ENCODE measurements at places on chromosomes 2 and 18.

- DNase-seq: peak; percentile 12
These were observed 10.4 kb upstream of the KLHL30 start for GRCh38 chr2:238128061-238128440.

- no peak for DNase-seq
These were observed 47.2 kb downstream of the MAP2 start for GRCh38 chr2:209471037-209471436.

DNA sequence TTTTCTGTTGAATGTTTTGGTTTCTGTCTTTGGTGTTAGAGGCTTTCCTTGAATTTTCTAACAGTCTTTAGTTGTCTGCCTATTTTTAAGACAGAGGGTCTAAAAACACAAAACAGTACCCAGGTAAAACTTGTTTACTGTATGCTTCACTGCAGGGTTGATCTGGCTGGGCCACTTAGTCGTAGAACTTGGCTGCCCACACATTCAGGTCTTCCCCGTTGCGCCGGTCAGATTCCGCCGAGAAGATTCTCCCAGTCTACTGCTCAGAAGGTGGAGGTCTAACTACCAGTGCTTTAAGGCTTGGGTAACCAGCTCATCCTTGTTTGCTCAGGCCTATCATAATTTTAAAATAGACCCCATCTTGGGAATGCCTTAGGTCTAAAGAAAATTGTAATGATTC, 24.6 kb upstream of the DNAH6 start:
- DNase-seq: no peak

DNA sequence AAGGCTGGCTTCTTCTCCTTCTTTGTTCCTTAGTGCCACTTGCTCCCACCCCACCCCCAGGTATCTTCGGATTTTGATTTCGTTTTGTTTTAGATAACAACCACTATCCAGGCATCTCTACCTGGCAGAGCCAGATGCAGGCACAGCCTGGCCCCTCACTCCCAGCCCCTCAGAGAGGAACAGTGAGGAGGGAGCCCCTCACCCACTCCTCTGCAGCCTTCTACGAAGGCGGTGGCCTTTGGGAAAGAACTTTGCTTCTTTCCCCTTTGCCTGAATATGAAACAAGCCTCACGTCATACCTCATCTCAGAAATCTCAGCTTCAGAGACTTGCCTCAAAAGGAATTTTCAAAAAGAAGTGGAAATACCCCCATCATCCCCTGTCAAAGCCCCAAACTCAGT, 6.3 kb upstream of the CYP26B1 start:
- DNase-seq: no peak

DNA sequence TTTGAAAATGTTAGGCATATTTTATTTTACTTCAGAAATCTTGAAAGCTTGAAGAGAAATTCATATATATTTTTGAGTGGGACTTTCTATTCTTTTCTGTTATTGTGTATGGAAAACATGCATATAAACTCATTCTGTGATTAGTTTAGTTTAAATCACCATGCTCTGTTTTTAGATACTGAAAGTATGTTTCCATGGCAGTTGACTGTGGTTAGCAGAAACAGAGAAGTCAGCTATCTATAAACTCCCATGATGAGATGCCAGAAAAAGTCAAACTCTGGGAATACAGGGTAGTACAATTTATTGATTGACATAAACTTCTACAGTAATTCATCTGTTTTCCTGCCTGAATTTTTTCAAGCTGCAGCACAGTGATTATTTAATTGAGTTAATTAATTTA, 905.3 kb upstream of the VRK2 start:
- no peak for DNase-seq

- no peak for DNase-seq
These were observed 12.0 kb downstream of the CCDC150 start for GRCh38 chr2:196651387-196652094.

DNA sequence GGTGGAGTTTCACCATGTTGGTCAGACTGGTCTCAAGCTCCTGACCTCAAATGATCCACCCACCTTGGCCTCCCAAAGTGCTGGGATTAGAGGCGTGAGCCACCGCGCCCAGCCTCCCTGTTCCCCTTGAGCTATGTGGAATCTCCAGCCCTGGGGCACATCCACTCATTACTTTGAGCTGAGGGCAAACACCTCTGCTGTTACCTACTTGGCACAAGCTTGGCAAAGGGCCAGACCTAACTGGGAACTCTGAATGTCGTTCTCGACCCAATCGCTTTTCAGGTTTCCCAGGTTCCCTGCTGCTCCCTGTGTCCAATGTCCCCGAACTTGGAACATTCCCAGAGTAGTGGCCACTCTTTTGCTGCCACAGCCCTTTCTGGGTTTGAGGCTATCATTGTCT, 40.6 kb downstream of the CHST10 start:
- no peak for DNase-seq

- DNase-seq: no peak
These were observed 76.2 kb upstream of the MYO3B start for GRCh38 chr2:170101789-170102188.

DNA sequence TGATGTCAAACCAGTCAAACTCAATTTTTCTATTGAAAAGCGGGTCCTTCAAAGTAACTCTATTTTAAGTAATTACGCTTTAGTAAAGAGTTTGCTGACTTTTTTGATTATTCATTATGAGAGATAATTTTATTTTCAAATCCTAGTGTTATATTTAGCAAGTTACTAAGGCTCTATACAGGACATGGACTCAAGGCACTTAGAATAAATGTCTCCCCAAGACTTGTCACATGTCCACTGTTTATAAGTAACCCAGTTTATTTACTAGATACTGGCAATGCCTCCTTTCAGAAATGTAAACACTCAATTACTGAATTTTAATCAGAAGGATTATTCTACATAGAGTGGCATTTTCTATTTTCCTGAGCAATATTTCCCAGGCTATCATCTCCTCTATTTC, 638.1 kb downstream of the ERBB4 start:
- DNase-seq: no peak

GRCh38 chr18:79932907-79933306, 18.5 kb downstream of the SLC66A2 start:
- DNase-seq: no peak

DNA sequence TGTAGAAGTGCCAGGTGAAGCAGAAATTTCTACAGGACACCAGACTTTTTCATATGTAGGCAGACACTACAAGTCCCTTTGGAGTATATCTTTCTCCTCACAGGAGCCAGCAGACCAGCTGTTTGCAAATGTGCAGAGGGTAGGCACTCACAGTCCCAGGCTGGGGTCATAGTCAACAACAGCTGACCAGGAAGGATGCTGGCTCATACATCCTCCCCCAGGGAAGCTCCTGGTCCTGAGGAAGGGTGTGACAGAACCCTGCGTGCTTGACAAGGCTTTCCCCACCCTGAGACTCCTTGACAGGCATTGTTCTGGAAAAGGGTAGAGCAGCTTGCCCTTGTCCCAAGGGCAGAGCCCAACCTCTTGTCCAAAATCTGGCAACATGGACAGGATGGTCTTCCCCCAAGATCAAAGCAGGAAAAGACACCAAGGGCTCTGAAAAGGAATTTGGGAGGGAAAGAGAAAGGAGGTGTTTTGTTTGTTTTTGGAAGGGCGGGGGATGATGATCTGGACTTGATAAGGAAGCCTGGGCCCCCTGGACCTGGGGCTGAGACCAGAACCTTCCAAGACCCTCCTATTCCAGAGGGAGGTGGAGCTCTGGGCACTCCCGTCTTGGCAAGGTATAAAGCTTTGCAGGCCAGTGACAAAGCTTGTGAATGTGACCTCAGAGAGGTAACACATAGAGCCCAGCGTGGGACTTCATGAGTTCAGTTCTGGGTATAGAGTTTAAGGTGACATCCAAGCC, 87.1 kb downstream of the GFPT1 start:
- DNase-seq: no peak

GRCh38 chr2:71465961-71466300, 12.6 kb downstream of the DYSF start:
- DNase-seq: no peak

DNA sequence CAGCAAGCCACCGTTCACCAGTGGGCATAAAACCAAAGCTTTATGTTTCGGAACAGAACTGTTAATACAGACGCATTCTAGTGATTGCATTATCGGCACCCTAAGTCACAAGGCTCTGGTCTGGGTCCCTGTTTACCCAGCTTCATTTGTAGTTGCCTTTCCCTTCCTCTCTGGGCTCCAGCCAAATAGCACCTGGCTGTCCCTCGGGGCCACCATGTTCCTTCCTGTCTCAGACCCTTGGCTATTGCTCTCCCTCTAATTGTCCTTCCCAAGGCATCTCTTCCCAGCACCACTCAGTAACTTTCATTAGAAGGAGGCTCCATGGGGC, 75.3 kb downstream of the SDC1 start:
- no peak for DNase-seq

- DNase-seq: no peak
These were observed 82.4 kb upstream of the TAF1B start for GRCh38 chr2:9760902-9761228.

DNA sequence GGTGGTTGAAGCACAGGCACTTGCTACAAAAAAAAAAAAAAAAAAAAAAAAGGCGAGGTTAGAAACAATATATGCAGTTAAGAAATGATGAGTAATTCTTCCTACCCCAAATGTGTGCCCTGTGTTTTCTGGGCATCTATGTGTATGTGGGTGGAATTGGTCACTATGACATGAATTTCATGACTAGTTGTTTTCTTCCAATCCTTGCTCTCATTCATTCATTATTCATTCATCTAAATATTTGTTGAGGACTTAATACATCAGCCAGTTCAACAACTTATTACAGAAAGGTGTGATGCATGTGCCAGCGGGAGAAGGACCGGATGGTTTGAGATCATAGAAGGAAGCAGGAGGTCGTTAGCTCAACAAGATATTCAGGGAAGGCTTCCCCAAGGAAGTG, 8.3 kb upstream of the EGR4 start:
- DNase-seq: no peak

- no peak for DNase-seq
These were observed 164.1 kb downstream of the MBD5 start for GRCh38 chr2:148184976-148185375.

DNA sequence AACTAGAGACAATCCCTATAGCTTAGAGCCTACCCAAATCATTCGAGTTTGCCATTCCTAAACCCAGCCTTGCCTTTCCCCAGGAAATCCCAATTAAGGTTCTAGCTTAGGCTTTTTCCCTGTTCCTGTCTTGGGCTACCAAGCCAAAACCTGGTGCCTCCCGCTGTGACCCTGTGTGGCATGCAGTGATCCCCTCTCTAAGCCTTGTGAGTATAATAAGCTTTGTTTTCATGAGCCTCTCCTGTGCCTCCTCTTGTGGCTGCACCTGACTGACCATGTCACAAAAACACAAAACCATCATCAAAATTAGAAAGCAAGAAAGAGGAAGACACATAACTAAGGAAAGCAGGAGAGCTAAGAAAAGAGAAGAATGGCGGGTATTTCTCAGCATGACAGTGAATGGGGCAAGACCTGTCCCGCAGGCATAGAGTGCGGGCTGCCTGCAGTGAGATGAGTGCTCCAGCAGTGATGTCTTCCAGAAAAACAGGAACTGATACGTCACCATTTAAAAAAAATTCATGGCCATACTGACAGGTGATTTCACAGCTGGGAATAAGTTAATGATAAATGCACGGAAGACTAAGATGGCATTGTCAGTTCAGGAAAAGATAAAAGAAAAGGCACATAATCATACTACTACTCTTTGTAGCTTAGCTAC, 9.2 kb upstream of the PAIP2B start:
- DNase-seq: no peak

DNA sequence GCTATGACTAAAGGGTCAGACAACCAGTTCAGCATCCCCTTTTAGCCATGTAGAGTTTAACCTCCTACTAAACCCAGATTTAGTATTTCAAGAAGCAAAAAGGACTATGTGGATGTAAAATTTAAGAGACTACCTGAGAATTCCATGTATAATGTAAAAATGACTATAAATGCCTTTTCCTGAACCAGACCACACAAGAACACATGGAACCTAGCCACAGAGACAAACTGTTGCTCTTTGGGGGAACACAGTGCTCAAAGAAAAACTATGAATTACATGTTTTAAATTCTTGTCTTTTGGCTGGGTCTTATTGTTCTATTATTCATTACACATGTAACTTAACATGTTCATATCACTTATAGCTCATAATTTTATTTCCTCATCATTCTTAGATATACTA, 192.8 kb downstream of the DNER start:
- no peak for DNase-seq

- DNase-seq: peak; percentile 76
These were observed 214.4 kb upstream of the EPAS1 start for GRCh38 chr2:46082531-46083485.

DNA sequence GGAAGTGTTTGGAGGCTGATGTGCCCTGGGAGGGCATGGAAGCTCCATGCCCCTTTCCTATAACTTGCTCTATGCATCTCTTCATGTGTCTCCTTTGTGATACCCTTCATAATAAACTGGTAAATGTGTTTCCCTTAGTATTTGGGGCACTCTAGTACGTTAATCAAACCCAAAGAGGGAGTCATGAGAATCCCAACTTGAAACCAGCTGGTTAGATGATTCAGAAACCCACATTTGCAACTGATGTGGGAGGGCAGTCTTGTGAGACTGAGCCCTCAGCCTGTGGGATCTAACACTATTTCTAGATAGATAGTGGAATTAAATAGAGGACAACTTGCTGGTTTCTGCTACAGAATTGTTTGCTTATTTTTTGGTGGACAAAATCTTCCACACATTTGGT, 20.3 kb downstream of the ANKRD30B start:
- DNase-seq: no peak

- no peak for DNase-seq
These were observed 104.5 kb downstream of the GPD2 start for GRCh38 chr2:156540706-156541105.

DNA sequence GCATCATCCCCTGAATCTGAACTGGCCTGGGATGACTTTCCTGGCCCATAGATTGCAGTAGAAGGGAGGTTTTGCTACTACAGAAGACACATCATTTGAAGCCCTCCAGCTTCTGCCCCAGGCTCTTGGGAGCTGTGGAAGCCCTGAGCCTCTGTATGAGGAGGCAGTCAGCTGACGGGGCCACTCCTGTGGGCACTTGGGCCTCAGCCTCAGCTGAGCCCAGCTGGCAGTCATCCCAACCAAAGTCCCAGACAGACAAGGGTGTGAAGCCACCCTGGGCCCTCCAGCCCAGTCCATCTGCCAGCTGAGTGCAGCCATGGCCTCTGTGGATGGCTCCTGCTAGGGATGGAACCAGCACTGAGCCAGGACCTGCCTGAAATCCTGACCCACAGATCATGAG, 502.3 kb upstream of the HS6ST1 start:
- no peak for DNase-seq

GRCh38 chr2:12081481-12082210, 335.2 kb downstream of the LPIN1 start:
- DNase-seq: no peak

- DNase-seq: no peak
These were observed 119.0 kb downstream of the TRIB2 start for GRCh38 chr2:12835733-12836132.
